Caco-2 (cell line): ENCODE measurements at places on chromosomes 3 and 15. TPM values are rescaled to one million over a fixed set of nuclear protein-coding genes. Genes with fewer than 3 reads are reported as not detected.

DNA sequence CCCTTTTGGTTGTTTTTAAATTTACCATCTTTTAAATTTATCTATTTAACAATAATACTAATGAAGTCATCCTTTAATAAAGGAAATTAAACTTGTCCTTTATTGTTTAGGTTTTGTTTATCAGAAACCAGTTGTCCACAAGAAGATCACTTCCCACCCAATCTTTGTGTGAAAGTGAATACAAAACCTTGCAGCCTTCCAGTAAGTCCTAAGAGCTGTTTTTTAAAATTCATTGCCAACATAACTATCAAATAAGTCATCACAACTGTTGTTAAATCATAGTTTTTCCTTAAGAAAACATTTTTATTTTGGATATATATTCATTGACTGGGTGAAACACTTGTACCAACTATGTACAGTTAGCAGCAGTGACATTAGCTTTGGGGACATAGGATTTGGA, 59.4 kb downstream of the CALML4 start:
- DNase-seq, result no peak

- no peak for DNase-seq
These were observed 23.5 kb downstream of the C3orf62 start for GRCh38 chr3:49253512-49253911.

GRCh38 chr15:60648928-60649679, 170.2 kb upstream of the ICE2 start:
- DNase-seq, result no peak

GRCh38 chr3:39287216-39288164, 7.7 kb upstream of the CX3CR1 start:
- no peak for DNase-seq

Gene UBXN7
- total RNA-seq, result 59.9 and 62.7 TPM in 2 replicates
